Fibroblast of skin of scalp (primary cell): ENCODE measurements at places on chromosomes 6 and 20.

DNA sequence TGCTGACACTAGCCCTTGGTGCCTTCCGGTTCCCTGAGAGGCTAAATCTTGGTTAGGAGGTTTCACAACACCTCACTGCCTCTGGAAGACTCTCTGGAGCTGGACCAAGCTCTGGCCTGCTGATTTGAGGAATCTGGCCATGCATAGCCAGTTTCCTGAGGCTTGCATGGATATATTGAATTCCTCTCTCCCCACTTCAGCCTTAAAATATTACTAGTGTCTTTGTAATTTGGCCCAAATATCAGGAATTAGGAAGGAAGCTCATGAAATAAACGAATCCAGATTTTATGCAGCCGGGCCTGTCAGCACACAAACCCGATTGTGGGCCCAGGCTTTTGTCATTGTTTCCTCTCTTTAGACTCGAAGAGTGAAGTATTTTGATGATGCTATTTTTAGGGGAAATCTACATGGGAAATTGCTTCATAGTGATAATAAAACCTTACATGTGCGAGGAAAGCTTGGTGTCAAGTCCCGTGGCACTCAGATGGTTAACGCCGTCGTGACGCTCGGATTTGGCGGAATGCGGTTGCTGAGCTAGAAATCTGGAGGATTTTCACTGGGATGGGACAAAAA is 144.4 kb downstream of the PHACTR3 start:
- DNase-seq: peak; percentile 97

- peak; percentile 78 for DNase-seq
These were observed 91.9 kb downstream of the LMBRD1 start for GRCh38 chr6:69704916-69705315.

GRCh38 chr20:63124782-63125580 is 91.0 kb downstream of the YTHDF1 start:
- no peak for DNase-seq

DNA sequence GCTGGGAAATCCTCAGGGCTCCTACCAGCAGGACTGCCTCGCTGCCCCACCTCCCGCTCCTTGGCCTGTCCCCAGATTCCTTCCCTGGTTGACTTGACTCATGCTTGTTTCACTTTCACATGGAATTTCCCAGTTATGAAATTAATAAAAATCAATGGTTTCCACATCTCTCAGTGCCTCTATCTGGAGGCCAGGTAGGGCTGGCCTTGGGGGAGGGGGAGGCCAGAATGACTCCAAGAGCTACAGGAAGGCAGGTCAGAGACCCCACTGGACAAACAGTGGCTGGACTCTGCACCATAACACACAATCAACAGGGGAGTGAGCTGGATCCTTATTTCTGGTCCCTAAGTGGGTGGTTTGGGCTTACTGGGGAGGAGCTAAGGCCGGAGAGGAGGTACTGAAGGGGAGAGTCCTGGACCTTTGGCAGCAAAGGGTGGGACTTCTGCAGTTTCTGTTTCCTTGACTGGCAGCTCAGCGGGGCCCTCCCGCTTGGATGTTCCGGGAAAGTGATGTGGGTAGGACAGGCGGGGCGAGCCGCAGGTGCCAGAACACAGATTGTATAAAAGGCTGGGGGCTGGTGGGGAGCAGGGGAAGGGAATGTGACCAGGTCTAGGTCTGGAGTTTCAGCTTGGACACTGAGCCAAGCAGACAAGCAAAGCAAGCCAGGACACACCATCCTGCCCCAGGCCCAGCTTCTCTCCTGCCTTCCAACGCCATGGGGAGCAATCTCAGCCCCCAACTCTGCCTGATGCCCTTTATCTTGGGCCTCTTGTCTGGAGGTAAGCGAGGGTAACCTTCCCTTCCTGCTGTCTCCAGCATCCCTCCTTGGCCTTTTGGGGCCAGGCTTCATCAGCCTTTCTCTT is at the start of gene CFB:
Gene CFB (plus strand): TSS at position 589 of the 863 bp plus-strand sequence. CDS start 127 bp downstream, at position 716.
- DNase-seq: peak; percentile 85

- DNase-seq: no peak
These were observed 109.2 kb downstream of the NCOA3 start for GRCh38 chr20:47610945-47611250.

DNA sequence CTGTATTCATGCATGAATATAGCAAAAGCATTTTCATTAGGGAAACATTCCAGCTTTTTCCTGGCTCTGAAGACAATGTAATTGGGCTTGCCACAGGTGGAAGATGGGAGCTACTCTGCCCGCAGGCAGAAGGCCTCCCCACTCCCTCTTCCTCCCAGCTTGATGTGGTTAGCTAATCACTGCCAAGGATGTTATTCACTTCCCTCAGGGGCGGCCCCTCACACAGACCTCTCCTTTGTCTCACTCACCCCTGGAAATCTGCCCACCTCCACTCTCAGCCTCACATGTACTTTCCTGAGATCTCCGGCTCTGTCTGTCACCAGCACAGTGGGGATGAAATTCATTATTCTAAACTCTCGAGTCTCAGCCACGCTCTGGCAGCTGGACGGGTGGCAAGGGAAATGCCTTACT is 100.7 kb downstream of the ANKRD60 start:
- DNase-seq: peak; percentile 52

- no peak for DNase-seq
These were observed 283.6 kb downstream of the CDKAL1 start for GRCh38 chr6:20817806-20818320.

DNA sequence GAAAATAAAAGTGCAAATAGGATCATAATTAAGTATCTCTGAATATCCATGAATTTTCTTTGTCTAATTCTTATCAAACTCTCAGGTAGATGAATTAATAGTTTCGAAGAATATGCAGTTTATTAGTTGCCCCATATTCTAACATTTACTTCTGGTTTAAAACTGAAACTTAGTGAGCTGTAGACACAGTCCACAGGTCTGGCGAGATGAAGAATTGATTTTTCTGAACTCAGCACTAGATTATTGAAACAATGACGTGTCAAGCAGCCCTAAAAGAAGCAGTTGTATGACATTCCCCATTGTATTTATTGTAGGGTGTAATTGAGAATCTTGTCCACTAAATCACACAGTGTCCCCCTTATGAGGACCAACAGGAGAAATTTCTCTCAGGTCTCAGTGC is 407.1 kb downstream of the GRIK2 start:
- no peak for DNase-seq
